GM12891 (cell line): ENCODE measurements at places on chromosomes 7 and 10.
A peak's percentile ranks its signal among the peaks of the same experiment; 100 is the strongest.

- no peak for DNase-seq
These were observed 141.7 kb downstream of the KAT6B start for GRCh38 chr10:74967911-74968666.

DNA sequence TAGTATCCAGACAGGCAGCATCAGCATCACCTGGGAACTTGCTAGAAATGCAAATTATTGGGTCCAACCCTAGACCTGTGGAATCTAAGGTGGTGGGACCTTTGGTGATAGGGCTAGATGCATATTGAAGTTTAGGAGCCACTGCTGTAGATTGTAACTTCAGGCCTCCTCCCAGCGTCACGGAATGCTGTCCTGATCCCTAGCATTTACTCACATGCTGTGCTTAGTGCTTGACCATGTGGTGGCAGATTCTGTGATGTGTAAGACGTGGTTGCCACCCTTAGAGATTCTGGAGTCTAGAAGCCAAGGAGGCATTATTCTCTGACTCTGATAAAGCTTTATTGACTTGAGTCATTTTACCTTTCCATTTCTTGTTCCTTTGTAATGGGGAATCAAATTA is 13.5 kb downstream of the AHR start:
- no peak for DNase-seq

DNA sequence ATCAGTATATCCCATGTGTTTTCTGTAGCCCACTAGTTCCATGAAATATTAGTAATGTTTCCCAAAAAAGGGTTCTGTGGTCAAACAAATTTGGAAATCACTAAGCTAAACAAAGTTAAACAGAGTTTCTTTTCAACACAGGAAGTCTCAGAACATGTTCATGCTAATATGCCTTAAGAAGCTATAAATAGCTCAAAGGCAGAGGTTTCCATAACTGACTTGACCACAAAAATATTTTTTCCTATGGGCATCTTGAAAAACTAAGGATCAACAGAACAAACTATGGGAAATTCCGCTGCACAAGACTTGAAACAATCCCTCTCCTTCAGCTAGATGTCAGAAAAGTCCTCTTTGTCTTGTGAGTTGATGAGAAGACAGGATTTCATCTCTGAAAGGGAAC is 59.7 kb downstream of the SEM1 start:
- no peak for DNase-seq

- no peak for DNase-seq
These were observed 566 bp downstream of the MAD1L1 start for GRCh38 chr7:2231992-2232765.

- DNase-seq = no peak
These were observed 94.4 kb downstream of the INHBA start for GRCh38 chr7:41608447-41608846.

GRCh38 chr10:22779331-22780019 is 65.1 kb upstream of the PIP4K2A start:
- DNase-seq = no peak

- DNase-seq = no peak
These were observed 145.7 kb upstream of the RHEB start for GRCh38 chr7:151665368-151665767.

- no peak for DNase-seq
These were observed 70.9 kb downstream of the HHEX start for GRCh38 chr10:92760609-92761008.

GRCh38 chr10:122931088-122931906 is 20.9 kb downstream of the FAM24A start:
- no peak for DNase-seq

GRCh38 chr7:71131256-71132126 is 453 bp upstream of the GALNT17 start:
- DNase-seq = no peak

- no peak for DNase-seq
These were observed 47.5 kb upstream of the CACUL1 start for GRCh38 chr10:118802126-118802793.

- no peak for DNase-seq
These were observed 619 bp upstream of the LMTK2 start for GRCh38 chr7:98105942-98106544.

GRCh38 chr10:14753441-14753840 is 21.3 kb downstream of the FAM107B start:
- DNase-seq = no peak

DNA sequence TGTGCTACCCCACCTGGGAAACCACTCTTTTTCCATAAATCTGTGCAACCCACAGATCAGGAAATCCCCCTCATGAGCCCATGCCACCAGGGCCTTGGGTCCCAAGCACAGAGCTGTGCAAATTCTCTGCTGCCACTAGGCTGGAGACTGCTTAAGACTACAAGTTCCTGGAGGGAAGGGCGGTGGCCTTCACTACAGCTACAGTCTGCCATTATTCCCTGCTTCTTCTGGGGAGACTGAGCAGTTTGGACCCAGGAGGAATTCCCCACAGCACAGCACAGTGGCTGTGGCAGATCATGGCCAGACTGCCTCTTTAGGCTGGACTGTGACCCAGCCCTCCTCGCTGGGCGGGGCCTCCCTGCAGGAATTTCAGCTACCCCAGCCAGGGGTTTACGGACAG is 89.7 kb upstream of the GRB10 start:
- no peak for DNase-seq

- DNase-seq = no peak
These were observed 213.5 kb upstream of the ZNF32 start for GRCh38 chr10:43861966-43862751.

DNA sequence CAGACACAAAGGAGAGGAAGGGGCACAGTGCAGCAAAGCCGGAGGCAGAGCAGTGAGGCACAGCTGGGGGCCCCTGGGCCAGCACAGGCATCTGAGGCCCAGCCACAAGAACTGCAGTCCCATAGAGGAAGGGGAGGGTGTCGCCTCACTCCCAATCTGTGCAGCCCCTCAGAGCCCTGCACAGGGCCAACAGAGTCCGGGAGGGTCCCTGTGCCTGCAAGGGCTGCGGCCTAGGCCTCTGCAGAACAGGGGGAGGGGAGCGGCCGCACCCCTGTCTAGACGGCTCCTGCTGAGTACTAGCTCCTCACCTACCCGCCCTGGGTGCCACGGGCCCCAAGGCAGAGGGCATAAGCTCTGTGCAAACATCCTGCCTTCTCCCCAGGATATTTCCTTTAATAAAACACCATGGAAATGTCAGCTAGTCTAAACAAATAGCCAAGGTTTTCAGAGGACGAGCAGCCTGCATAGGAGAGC is 32.4 kb upstream of the RET start:
- DNase-seq = no peak

DNA sequence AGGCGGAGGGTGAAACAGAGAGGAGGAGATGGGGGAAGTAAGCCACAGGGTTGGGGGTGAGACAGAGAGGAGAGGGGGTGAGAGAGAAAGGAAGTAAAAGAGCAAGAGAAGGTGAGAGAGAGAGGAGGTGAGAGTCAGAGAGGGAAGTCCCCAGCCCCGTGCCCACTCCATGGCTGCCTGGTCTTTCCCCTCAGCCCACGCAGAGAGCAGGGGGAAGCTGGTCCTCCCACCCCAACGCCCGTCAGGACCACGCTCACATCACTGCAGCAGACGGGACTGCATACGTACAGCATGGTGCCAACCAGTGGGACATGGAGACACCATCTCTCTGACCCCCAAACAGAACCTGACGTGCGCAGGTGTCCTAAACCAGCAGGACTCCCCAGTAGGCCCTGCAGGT is 12.1 kb upstream of the PDGFA start:
- DNase-seq = no peak

- DNase-seq = no peak
These were observed 203.2 kb downstream of the DNAJB6 start for GRCh38 chr7:157540020-157540419.

GRCh38 chr7:53518319-53518718 is 482.9 kb downstream of the POM121L12 start:
- no peak for DNase-seq

DNA sequence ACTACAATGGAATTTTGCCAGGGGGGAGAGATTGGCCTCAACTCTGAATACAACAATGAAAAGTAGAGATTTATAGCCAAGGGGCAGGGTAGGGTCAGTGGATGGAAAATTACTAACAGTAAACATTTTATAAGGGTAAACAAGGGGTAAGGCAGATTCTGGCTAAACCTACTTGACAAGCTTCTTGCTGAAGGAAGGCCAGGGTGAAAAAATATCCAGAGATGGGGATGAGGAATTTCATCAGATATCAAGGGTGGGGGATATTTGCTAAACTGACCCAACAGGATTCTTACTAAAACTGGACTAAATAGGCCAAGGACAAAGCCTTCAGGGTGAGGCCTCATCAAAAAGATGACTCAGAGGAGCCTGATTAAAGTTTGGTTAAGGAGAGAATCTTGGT is 156.3 kb downstream of the RTKN2 start:
- DNase-seq = no peak

DNA sequence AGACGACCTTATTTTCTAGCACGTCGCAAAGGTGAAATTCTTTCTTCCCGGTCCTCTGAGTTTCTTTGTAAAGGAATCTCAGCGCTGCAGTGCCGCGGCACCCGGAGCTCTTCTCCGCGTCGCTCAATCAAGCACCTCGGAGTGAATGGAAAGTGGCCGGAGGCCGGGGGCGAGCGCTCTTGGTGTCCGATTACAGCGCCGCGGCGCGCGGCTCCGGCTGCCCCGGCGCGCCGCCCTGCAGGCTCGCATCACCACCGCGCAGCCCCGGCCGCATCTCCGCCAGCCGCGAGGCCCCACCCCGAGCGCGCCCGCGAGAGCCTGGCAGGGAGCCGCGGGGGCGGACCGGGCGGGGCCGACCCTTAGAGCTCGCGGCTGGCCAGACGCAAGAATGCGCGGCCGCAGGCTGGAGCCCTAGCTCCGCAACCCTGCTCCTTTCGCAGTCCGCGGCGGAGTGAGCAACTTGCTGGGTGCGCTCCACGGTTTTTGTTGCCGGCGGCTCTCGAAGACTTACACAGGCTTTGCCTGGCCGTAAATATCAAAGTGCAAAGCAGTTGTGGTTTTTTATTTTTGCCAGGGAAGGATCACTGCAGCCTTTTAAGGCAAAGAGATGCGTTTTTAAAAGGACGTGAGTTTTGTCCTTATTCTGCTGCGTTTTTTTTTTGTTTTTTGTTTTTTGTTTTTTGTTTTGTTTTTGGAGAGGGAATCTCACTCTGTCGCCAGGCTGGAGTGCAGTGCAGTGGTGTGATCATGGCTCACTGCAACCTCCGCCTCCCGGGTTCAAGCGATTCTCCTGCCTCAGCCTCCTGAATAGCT is at the start of gene SEMA3C:
Gene SEMA3C (minus strand): TSS at position 143 of the 813 bp plus-strand sequence. CDS start 2,270 bp downstream, outside the sequence.
- DNase-seq = peak; percentile 29

- no peak for DNase-seq
These were observed 25.9 kb upstream of the RNF32 start for GRCh38 chr7:156614434-156615264.

DNA sequence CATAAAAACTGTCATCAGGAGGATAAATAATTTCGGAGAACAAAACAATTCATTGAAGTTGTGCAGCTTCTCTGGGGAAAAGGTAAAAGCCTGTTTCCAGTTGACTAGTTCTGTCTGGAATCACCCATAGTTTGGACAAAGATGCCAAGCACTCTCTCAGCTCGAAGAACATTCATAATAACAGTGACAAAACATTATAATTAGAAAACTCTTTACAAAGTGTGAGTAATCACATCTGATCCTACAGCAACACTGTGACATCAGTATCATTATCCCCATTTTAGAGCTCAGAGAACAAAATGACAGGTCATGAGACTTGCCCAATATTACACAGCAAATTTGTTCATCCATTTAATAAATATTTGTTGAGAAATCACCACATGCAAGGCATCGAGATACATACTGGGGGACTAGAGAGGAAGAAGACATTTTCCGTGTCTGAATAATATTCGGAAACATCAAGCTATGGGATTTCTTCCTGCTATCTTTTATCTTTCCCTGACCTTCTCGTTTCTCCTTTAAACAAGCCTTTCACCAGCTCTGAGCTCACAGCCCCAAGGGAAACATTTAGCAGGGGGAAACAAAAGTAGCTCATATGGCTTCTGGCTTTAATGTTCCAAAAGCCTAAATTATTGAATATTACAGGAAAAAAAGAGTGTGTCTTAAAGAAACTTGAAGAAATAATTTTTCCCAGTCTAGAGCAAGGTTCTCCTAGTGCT is 123.3 kb upstream of the GHITM start:
- no peak for DNase-seq

DNA sequence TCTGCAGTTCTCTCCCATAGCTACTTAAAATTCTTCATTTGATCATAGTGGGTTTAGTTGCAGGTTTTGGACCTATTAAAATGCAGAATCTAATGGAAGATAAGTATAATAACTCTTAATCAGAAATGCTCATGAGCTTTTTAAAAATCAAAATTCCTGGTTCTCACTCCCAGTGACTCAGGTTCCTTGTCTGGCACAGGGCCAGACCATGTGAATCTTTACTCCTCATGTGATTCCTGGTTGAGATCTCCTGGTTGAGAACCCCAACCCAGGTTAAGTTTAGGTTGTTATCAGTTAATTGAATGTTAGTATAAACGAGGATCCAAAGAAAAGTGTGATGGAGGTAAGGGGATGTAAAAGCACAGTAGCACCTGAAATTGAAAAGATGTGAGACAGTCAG is 17.5 kb upstream of the TRUB1 start:
- no peak for DNase-seq

DNA sequence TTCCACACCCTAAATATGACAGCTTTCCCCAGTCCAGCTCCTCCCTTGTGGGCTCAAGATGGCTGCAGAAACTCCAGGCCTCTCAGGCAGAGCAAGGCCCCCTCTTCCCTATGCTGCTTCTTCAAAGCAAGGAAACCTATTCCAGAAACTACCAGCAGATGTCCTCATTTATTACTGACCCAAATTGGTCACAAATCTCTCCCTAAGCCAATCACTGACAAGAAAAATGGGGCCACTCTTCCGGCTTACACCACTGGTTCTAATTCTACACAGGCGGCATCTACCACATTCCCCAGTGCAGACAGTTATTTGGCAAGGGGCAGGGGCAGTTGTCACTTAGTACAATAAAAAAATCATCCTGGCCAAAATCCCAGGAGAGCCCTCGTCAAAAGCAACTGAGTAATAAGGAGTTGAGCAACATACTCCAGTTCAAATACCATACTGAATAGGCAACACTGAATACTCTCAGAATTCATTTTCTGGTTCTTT is 150.4 kb downstream of the SFMBT2 start:
- DNase-seq = peak; percentile 20

DNA sequence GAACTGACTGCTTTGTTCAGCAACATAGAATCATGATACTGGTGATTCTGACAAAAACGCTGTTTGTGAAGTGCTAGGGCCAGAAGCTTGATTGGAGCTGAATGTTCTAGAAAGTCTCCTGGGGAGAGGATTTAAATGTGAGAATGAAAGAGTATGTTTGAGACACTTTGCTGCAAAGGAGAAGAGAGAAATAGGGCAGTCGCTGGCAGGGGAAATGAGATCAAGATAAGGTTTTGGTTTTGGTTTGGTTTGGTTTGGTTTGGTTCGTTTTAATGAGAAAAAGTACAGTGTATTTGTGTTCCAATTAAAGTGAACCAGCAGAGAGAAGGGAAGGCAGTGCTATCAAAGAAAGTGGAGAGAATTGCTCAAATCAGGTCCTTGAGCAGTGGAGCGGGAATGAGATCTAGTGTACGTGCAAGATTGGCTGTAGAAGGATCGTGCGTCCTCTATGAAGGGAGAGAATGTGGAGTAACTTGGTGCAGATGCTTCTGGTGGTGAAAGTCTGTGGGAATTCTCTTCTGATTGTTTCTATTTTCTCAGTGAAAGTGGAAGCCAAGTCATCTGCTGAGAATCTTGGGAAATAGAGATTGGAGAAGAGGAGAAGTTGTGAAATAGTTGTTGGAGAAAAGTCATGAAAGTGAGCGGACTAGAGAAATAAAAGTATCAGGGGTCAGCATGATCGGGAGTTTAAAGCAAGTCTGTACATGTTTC is 270.5 kb downstream of the CCDC3 start:
- DNase-seq = peak; percentile 31
